ENCODE measurements at places on chromosomes 1 and 21.

- no peak for DNase-seq
Measured at GRCh38 chr1:77659879-77660593, 22.4 kb downstream of the ZZZ3 start.

GRCh38 chr1:243742819-243743218 lies 107.2 kb downstream of the AKT3 start:
- no peak for DNase-seq

- DNase-seq = no peak
Measured at GRCh38 chr1:61223140-61223539, 140.8 kb downstream of the NFIA start.

- DNase-seq = no peak
Measured at GRCh38 chr1:8457760-8458381, 140.0 kb downstream of the SLC45A1 start.

DNA sequence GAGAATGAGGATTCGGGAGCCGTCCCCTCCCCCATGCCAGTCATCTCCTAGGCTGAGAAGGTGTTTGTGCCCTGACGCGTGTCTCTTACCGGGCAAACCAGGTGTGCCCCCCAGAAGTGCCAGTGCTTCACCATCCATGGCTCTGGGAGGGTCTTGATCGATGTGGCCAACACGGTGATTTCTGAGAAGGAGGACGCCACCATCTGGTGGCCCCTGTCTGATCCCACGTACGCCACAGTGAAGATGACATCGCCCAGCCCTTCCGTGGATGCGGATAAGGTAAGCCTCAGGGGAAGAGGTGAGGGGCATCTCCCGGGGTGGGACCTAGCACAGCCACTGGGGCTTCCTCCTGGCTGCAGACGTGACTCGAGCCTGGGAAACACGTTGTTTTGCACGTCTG lies 959 bp downstream of the PADI6 start:
- DNase-seq = no peak

DNA sequence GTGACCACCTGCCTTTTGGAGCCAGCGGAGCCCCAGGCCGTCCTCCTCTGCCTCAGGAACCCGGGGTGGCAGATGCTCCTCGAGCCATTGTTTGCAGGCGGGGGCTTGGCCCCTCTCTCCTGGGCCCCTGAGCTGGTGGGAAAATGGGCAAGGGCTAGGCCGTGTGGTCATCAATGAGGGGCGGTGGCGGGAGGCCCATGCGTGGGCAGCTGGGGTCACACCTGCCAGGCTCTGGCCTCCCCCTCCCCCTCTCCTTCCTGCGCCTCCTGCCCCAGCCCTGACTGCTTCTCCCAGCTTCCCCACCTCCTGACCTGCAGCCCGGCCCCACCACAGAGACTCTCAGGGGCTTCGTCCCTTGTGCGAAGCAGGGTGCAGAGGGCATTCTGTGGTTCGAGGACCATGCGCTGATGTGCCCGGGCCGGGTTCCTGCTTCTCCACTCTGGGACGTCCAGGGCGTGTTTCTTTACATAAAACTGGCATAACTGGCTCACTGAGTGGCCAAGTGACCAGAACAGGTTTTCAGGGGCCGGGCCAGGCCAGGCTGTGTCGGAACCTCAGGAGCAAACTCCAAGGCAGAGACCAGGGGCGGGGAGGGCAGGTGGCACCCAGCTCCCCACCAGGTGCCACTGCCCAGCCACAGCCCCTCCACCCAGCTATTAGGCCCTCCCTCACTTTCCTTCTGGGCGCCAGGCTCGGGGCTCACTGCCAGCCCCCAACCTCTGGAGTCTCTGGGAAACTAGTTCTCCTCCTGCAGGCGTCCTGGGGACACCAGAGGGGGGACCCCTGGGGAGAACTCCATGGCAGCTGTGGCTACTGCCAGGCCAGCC lies 9.3 kb downstream of the SAMD11 start:
- DNase-seq = no peak

- no peak for DNase-seq
Measured at GRCh38 chr1:64234714-64235113, 31.3 kb downstream of the UBE2U start.

DNA sequence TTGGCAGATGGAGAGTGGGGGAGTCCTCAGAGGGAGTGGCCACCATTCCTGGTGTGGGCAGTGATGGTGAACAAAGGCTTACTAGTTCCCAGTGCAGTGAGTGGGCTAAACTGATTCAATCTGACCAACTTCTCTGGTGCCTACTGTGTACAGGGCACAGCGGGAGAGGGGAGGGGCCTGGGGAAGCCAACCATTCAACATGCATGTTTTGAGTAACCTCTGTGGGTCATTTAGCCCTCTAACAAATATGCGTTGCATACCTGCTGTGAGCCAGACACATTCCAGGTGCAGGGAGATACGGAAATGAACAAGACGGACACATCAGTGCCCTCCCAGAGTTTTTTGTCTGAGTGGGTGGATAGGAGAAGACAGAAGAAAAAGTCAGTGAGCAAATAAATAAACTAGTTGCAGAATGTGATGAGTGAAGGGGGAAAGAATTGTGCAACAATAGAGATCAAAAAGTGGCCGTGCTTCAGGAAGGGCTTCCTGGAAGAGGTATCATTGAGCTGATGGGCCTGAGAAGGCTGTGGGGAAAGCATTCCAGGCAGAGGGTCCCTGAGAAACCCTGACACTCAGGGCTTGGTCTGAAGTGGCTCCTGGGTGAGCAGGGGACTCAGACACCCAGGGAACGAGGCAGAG lies 78.8 kb downstream of the EPHB2 start:
- DNase-seq = no peak

GRCh38 chr1:89608984-89609725 lies 23.8 kb upstream of the LRRC8C start:
- DNase-seq = no peak

DNA sequence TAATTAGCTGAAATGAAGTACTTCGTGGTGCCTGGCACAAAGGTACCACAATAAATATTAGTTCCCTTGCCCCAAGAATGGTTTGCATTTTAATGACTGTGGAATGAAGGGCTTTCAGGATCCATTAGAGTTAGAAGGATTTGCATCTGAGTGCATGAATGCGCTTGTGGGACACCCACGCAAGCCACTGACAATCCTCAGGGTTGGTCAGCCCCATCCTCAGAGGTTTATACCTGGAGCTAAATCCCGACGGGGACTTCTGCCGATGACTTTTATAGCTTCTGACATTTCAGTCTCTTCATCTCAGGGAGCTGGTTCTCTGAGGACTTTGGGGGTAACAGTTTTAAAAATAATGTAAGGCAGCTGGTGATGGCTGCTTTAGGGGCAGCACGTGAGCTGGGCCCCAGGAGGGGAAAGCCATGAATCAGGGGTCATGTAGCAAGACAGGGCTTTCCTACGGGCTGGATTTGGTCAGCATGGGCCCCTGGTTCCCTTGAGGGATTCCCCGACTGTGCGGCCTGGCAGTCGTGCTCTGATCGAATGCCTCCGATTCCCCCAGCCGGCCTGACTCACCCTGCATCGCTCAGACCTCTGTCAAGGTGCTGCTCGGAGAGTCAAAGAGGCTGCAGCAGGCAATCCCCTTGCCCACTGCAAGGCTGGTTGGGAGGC lies 20.8 kb upstream of the IL10 start:
- no peak for DNase-seq

DNA sequence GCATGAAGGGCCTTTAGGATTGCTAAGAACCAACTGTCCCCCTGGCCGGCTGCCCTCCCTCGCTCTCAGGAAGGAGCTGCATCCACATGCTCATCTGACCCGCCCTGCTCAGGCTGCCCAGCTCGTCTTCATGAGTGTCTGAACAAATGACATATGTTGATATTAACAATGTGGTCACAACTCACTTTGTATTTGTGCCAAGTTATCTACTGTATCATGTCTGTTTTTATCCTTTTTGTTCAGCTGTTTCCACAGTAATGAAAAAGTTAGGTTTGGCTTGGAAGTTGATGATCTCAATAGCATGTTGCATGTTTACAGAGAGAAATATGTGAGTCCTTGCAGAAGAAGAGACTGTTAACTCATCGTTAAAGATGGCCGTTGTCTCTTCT lies 75.1 kb downstream of the PHTF1 start:
- no peak for DNase-seq

DNA sequence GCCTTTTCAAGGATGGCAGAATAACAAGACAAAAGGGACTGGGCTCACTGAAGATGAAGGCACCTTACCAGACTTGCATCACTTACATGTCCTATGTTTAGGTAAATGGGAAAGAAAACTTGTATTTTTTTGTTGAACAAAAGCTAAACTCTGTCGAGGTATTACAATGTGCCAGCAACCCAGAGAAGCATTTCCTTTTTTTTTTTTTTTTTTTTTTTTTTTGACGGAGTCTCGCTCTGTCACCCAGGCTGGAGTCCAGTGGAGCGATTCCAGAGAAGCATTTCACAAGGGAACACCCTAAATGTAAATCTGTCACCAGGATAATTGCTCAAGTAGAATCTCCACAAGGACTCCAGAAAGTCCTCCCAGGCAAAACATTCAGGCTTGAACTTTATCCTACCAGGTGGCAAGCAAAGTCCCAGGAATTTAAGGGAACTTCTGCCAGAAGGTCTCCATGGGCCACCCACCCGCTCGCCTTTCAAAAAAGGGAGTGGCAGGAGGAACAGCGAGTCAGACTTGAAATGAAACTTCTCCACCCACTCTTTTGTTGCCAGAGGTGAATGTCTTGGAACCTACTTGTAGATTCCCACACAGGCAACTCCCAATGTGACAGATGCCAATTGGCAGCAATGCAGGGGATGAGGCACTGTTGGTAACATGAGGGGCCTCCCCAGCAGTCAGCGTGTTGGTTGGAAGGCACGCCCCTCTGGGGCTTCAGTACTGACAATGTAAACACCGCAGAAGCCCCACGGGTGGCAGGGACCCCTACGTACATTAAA lies 125.0 kb downstream of the TIAM1 start:
- peak; percentile 17 for DNase-seq

DNA sequence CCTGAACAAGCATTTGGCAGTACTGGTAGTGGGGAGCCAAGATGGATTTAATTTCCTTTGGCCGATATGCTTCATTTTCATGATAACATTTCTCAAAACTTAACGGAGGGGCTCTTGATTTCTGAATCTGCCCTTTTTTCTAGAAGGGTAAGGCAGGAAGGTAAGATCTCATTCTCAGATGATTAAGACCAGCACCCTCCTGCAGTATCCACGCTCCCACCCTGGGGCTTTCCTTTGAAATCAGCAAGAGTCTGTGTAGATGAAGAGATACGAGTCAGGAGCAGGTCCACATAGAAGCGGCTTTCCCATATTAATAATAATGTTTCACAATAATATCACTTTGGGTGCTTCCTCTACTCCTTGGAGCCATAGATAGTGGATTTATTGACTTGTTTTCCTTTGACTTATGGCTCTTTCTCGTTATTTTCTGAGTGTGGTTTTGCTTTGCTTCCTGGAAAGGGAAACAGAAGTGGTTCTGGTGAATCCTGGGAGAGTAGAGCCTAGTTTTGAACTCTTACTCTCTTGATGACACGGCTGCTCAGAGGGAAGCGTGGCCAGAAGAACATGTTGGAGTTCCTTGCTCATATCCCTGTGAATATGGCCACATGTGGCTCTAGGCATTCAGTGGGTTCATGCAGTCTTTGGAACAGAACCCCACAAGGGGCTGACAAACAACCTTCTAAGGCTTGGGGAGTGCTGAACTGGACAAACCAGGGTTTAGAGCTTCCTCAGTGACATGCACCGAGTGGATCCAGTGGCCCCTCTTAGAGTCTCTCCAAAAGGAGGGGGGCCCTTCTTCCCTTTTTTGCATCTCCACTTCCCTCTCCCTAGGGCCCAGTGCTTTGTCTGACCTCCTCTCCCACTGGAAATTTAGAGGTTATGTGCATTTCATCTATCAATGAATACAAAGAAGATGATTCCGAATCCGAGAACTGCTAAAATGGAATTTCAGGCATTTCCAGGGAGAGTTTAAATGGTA lies 195.7 kb downstream of the DYRK1A start:
- no peak for DNase-seq

DNA sequence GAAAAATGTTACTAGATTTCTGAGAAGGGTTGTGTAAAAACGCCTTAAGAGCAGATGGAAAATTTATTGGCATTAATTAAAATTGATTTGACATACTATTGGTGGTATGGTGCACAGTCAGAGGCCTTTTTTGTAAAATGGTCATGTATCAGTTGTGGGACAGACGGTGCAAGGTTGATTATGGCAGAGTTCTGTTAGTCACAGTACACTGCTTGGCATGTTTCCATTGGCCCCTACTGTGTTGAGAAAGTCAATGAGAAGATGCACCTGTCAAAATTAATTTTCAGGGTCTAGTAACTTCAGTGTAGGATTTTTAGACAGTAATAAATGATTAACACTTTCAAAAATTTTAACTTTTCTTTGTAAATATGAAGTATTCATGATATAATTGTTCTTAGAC lies 4.4 kb downstream of the B3GALT2 start:
- no peak for DNase-seq

DNA sequence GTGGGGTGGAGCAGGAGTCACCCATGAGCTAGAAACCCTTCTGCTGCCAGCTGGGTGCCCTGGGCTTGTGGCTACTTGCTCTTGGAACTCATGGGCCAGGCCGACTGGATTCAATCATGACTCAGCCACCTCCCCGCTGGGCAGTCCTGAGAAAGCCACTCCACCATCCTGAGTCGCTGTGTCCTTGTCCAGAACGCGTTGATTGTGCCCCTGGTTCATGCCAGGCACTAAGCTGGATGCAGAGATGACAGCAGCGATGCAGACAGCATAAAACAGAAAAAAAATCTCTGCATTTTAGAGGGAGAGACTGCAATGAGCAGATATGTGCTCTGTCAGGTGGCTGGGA lies 10.6 kb downstream of the PADI1 start:
- DNase-seq = no peak

- DNase-seq = no peak
Measured at GRCh38 chr21:46363698-46364097, 39.7 kb downstream of the PCNT start.

DNA sequence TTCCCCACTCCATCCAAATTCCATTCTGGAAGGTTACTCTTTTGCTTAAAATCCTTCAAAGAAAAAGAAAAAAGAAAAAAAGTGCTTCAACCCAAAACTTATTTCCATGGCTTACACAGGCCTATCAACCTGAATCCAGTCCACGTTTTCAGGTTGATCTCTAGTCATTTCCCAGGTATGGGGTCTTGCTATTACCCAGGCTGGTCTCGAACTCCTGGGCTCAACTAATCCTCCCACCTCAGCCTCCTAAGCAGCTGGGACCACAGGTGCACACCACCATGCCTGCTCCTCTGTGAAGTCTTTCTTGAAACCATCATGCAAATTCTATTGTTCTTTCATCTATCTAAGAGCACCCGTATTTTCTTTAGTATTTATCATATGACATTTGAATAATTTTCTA lies 7.6 kb downstream of the RNF19B start:
- DNase-seq = no peak

- DNase-seq = no peak
Measured at GRCh38 chr1:243216741-243217140, 38.3 kb downstream of the CEP170 start.

DNA sequence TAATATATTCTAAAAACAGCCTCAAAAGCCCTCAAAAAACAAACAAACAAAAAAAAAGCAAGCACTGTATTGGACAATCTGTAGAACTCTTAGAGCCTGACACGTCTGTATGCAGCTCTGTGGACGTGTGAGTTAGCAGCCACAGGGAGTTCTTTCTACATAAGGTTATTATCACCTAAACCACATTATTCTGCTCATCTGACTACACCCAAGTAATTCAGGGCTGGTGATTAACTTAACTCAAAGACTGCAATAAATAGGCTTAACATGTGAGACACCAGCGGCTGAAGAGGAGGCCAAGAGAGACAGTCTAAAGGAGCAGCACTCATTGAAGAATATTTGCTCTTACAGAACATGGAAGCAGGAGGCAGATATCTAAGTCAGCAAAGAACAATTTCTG lies 316.0 kb downstream of the VAV3 start:
- no peak for DNase-seq

GRCh38 chr1:32454726-32455125 lies 10.1 kb upstream of the ZBTB8B start:
- DNase-seq = peak; percentile 14
